ENCODE measurements at places on chromosomes 7 and 10.

DNA sequence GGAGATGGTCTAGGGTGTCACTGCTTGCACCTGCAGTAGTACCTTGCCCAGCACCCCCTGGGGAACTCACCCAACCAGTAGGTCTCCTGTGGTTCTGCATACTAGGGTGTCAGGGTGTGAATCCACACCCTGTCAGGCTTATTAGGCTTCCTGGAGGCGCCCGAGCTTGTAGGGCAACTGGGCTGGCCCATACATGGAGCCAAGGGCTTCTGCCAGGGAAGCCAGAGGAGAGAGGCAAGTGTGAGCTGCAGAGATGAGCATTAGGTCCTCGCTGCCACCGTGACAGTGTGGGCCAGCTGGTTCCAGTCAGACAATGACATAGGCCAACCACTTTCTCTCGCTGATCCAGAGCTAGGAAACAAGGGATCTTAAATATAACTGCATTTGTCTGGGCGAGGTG lies 11.2 kb downstream of the MXI1 start:
- DNase-seq = no peak

DNA sequence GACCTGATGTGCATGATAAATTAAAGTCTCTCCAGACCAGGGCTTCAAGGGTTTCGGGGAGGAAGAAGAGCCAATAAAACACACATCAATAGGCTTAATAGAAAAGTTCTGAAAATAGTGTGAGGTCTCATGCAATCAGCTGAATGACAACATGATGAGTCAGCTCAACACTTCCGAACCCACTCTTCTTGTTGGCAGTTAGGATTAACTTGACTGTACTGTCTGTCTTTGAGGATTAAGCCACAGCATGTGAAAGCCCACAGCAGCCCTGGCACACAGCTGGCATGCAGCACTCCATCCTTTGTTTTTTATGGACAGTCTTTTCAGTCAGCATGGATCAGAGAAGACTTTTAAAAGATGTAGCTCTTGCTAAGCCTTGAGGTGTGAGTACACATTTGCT lies 526.9 kb upstream of the VSTM2A start:
- DNase-seq = no peak

DNA sequence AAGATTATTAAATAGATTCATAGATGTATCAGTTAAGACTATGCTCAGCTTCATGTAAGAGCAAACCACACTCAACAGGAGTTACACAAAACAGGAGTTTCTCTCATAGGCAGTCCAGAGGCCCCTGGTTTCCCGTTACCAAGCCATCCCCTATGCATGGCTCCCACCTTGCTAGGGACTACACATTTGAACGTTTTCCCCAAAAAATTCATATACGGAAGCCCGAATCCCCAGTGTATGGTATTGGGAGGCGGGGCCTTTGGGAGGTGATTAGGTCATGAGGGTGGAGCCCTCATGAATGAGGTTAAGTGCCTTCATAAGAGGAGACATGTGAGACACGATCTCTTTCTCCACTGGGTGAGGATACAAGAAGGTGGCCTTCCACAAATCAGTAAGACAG lies 29.1 kb downstream of the RSU1 start:
- no peak for DNase-seq

GRCh38 chr10:127145173-127145572 lies 51.2 kb downstream of the INSYN2A start:
- no peak for DNase-seq

DNA sequence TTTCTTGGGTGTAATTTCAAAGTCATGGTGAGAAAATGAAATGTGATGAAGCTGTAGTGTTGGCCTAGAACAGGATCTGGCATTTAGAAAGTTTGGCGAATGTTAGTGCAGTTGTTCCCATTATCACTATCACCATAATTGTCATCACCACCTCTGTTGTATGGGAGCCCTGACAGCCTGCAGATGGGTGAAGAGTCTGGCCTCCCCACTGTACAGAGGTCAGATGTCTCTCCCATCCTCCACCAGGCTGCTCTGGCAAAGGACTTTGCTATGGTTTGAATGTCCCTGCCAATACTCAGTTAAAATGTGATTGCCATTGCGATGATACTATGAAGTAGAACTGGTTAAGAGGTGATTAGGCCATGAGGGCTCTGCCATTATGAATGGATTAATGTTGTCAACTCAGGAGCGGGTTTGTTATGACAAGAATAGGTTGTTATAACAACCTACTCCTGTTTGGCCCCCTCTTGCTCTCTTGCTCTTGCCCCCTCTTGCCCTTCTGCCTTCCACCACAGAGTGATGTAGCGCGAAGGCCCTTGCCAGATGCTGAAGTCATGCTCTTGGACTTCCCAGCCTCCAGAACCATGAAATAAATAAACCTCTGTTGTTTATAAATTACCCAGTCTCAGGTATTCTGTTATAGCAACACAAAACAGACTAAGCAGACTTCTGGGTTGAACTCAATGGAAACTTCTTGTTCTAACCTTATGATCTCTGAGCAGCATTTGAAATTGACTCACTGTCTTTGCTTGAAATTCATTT lies 90.0 kb downstream of the GRK5 start:
- DNase-seq = no peak

DNA sequence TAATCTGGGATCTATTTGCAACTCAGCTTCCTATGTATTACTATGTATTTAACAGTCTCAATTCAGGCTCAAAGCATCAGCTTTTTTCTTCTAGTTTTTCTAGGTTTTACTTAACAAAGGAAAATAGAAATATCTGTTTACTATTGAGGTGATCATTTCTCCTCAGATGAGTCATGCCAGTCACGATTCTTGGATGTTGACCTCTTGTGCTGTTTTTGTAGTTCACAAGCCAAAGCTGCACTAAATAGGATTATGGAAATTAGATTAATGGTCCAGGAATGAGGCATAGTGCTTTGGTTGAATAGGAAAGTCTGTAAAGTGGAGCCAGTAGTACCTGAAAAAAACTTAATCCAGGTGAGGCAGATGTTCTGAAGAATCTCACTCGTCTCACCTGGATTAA lies 198.3 kb upstream of the KAT6B start:
- no peak for DNase-seq

DNA sequence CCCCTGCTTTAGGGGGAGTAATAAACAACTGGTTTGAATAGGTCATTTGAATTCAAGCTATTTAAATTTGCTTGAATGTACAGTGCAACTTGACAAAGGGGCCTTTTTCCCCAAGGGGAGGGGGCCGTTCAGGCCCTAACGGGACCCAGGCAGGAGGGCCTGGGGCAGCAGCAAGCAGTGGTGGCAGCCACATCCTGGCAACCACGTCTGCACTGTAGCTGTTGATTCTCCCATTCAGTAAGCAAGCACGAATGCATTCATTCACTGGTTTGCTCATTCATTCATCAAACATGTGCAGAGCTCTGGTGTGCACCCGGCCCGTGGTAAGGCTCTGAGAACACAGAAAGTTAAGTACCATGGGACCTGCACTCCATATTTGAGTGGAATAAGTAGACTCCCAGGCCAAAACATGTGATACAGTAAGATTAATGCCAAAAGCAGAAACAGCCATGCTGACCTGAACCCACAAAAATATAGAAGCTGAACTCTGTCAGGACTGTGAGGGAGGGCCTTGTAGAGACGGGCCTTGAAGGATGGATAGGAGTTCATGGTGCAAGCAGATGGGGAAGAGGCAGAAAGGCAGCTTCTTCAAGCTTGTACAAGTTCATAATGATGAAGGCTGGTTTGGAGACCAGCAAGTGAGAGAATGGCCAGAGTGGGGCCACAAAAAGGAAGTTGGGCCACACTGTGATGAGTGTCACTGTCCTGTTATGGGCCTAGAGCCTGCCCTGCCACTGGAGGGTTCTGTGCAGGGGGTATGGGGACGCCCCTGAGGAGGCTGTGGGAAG lies 29.3 kb upstream of the C10orf53 start:
- DNase-seq = no peak

GRCh38 chr10:130958981-130959751 lies 352.4 kb downstream of the TCERG1L start:
- DNase-seq = no peak

DNA sequence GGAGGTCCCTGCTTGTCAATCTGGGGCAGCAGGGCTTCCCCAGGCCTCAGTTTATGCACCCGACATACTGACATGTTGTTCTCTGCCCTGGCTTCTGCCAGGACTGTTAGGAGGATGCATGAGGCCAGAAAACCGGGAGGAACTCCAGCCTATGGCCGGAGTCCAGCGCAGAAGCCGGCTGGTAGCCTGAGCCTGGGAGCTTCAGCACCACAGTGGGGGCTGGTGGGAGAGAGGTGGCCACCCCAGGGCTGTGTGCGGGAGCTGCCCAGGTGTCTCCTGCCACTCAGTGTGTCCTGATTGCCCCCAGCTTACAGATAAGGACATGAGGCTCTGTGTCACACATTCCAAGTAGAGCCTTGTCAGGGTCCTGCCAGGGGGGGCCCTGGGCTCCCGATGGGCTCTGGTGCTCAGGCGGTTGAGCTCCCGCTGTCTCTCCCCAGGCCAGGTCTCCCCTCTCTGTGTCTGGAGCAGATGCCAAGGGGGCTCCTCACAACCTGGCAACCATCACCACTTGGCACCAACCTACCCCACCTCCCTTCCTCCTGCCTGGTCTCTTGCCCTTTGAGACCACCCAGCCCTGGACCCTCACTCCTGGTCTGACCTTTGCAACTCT lies 32.3 kb downstream of the PPIF start:
- no peak for DNase-seq

- peak; percentile 30 for DNase-seq
Measured at GRCh38 chr10:58282615-58283014, 13.7 kb downstream of the CISD1 start.

- no peak for DNase-seq
Measured at GRCh38 chr7:412313-412710, 107.3 kb downstream of the PDGFA start.

DNA sequence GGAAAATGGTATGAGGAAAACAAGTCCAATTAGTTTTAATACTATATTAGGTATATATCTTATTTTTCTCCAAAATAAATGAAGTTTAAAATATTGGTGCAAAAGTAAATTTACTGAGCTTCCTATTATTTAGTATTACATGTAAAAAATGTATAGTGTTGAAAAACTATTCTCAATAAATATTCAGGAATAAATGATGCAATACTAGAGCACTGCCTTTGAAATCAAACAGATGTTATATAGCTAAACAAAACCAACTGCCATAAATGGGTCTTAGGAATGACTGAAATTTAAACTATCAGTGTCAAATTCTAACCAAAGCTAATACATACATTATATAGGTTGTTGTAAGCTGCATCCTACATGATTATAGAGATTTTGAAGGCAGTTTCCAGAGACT lies 1434.0 kb upstream of the LRRTM3 start:
- no peak for DNase-seq

GRCh38 chr7:27247452-27248426 lies 5.1 kb downstream of the EVX1 start:
- DNase-seq = no peak

DNA sequence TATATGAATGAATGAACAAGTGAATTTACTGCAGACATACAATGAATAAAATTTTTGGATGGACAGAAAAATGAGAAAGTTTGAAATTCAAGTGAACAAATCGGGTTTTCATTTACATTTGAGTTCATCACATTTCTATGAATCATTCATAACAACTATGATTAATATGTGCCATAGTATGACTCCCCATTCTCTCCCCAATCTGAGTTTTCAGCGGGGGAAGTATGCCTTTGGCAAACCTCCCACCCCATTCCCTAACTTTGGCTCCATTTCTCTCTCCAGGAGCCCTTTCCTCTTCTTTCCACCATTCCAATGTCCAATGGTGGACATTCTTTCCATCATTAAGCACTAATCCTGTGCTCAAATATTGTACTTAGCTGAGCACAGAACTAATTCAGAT lies 96.8 kb upstream of the LSM8 start:
- DNase-seq = no peak

DNA sequence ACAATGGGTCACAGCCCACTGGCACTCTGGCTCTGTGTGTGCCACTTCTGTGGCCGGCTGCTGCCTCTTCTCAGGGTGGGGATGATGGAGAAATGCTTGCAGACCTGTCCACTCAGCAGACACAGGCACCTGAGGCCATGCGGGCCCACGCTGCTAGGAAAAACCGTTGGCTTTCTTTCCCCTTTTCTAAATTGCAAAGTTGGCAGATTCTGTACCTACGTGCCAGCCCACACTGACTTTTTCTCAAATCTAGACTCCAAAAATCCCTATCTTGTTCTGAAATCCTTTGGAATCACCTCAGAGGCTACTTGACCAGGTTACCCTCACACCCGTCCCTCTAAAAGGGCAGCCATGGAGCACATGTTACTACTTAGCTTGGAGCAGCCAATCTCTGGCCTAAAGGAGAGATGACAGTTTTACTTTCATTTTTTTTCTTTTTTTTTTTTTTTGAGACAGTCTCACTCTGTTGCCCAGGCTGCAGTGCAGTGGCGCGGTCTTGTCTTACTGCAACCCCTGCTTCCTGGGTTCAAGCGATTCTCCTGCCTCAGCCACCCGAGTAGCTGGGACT lies 99.4 kb downstream of the RNF216 start:
- DNase-seq = no peak

- DNase-seq = no peak
Measured at GRCh38 chr7:81534996-81535395, 234.9 kb downstream of the HGF start.

GRCh38 chr10:21022821-21023220 lies 125.7 kb upstream of the NEBL start:
- DNase-seq = no peak

- DNase-seq = no peak
Measured at GRCh38 chr7:148783801-148784527, 85.3 kb downstream of the CUL1 start.

DNA sequence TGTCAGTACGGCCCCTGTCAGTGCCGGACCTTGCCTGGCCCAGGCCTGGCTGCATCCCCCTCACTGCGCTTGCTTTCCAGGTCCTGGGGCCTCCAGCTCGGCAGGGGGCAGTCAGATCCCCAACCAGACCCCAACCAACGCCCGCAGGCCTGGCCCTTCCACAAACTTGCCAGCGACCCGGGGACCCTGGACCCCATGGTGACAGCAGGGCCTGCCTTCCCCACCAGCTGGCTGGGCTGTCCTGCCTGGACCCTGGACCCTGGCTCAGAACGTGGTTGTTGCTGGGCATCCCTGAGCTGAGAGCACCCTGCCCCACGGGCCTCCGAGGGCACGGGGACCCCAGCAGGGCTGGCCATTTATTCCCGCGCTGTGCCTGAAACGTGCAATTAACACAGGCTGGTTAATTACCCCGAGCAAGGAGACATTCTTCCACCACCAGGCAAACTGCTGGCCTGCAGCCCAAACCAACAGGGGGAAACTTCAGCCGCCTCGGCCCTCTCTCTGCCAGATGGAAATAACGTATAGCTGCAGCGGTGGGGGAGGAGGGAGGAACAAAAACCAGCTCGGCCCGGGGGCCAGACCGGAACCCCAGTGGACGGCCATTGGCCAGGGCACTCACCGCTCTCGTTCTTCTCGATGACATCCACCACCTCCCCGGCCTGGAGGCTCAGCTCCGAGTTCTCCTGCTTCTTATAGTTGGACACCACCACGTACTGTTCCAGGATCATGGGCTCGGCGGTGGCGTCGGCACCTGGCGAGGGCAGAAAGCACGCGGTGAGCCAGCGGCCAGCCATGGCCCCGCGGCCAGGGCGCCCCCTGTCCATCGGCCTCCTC lies 167.1 kb downstream of the NEURL1 start:
- peak; percentile 67 for DNase-seq

- DNase-seq = no peak
Measured at GRCh38 chr10:7267142-7267541, 143.7 kb downstream of the SFMBT2 start.

Data from hematopoietic multipotent progenitor cell treated with erythropoietin and hydrocortisone succinate and interleukin-3 and kit ligand, for 6 days (in vitro differentiated cells).